NCI-H2227 treated with DMSO at 0.1 percent for 48 hours (cell line): ENCODE measurements at places on chromosomes 5 and 9.
A peak's percentile ranks its signal among the peaks of the same experiment; 100 is the strongest.

DNA sequence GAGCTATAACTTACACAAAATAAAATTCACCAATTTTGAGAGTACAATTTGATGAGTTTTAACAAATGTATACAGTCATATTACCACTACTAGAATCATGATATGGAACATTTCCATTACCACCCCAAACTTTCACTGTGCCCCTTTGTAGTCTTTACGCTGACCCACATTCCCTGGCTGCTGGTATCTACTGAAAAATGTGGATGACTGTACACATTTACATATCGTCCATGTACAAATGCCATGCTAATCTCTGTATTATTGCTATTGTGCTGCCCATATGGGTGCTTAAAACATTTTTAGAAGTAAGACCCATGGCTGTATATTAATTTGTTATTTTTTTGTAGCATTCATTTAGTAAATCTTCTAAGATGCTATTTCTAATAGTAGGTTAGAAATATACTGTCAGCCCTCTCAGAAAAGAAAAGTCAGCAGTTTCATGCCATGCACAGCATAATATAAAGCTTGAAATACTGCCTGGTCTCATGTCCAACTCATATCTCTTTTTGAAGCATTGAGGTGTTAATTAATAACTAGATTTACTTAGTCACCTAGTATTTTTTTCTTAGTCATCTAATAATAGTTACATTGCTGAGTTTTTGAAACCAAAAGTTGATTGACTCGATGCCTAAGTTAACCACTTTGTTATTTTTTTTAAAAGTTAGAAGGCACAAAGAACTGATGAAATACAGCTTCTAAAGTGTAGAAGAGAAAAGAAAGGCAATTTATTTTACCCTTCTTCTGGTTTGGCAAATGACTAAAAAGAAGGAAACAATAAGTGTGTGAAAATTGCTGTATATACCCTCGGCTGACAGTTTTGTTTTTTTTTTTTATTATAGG is 188.3 kb upstream of the MEF2C start:
- DNase-seq: no peak

DNA sequence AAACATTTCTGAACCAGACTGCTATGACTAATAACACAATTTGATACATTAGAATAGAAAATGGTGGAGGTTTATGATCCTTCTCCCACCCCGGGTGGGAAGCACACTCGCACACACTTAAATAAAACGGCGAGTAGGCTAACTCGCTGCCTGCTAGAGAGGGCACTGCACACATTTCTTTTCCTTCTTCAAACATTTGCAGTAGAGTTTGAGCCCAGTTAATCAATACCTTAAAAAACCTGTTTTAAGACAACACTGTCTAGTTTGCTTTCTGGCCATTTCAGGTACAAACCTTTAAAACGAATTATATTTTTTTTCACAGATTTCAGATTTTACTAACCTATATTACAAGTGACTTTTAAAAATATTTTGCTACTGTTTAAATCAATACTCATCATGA is 63.5 kb downstream of the EFNA5 start:
- DNase-seq: no peak

DNA sequence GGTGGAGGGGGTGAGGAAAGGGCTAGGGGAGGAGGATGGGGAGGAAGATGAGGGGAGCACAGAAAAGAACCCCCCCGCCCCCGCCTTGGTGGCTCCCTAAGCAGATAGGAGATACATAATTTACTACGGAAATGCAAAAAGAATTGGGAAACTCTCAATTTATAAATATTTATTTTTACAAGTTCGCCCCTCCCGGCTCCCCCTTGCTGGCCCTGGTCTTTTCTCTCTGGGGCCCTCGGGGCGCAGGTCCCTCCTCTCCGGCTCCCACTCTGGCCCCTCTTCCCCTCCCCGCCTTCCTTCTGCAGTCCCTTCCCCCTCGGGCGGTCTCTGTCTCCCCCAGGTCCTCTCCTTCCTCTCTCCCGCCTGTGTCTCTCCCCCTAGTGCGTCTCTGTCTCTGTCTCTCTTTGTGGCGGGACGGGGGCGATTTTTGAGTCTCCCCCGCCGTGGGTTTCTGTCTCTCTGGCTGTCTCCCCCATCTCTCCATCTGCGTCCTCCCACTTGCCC is 173.6 kb upstream of the IER5L start:
- peak; percentile 36 for DNase-seq

- peak; percentile 24 for DNase-seq
These were observed 220.0 kb downstream of the PDE4D start for GRCh38 chr5:59673438-59674058.

DNA sequence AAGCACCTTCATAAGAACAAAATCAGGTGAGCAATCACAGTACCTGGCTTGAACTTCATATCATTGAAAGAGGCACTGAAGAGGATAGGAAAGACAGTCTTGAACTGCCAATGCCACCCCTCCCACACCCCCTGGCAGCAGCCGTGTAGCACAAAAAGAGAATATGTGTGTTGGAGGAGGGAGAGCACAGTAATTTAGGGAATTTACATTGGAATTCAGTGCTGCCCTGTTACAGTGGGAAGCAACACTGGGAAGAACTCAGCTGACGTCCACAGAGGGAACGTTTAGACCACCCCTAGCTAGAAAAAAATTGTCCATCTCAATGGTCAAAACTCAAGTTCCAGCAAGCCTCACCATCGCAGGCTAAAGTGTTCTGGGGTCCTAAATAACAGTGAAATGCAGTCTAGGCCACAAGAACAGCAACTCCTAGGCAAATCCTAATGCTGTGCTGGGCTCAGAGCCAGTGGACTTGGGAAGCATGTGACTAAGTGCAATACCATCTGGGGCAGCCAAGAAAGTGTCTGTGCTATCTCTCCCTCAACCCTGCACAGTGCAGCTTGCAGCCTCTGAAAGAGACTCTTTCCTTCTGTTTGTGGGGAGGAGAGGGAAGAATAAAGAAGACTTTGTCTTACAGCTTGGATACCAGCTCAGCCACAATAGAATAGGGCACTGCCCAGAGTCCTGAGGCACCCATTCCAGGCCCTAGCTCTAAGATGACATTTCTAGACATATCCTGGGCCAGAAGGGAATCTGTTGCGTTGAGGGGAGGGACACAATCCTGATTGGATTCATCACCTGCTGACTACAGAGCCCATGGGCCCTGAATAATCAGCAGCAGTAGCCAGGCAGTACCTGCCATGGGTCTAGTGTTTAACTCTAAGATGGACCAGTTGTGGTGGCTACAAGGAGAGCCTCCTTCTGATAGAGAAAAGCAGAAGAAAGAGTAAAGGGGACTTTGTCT is 62.1 kb upstream of the VLDLR start:
- no peak for DNase-seq

GRCh38 chr9:20200991-20201431 is 412.2 kb upstream of the SLC24A2 start:
- DNase-seq: no peak

DNA sequence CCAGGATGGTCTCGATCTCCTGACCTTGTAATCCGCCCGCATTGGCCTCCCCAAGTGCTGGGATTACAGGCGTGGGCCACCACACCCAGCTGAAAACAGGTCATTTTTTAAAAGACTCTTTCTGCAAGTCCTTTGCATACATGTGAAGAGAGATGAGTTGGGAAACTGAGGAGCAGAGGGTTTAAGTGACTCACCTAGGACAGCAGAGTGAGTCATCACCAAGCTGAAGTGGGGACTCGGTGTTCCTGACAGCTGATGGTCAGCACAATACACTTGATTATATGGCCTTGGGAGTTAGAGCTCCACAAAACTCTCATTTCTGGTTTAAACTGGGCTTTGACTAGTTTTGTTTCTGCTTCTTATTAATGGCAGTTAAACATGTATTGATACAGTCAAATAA is 38.1 kb upstream of the SSBP2 start:
- DNase-seq: no peak

DNA sequence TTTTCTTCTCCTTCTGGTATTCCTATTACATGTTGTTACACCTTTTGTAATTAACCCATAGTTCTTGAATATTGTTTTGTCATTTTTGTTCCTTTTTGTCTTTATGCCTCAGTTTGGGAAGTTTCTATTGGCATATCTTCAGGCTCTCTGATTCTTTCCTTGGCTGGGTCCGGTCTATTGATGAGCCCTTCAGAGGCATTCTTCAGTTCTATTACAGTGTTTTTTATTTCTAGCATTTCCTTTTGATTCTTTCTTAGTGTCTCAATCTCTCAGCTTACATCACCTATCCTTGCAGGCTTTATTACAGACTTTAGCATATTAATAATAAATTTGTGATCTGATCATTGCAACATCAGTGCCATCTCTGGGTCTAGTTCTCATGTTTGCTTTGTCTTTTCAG is 33.8 kb downstream of the PHF2 start:
- DNase-seq: no peak

- DNase-seq: no peak
These were observed 47.1 kb downstream of the ANKH start for GRCh38 chr5:14824499-14824898.

GRCh38 chr9:133369933-133370332 is 5.9 kb downstream of the SURF4 start:
- DNase-seq: no peak

GRCh38 chr5:172667786-172668593 is 26.9 kb downstream of the NEURL1B start:
- DNase-seq: no peak

DNA sequence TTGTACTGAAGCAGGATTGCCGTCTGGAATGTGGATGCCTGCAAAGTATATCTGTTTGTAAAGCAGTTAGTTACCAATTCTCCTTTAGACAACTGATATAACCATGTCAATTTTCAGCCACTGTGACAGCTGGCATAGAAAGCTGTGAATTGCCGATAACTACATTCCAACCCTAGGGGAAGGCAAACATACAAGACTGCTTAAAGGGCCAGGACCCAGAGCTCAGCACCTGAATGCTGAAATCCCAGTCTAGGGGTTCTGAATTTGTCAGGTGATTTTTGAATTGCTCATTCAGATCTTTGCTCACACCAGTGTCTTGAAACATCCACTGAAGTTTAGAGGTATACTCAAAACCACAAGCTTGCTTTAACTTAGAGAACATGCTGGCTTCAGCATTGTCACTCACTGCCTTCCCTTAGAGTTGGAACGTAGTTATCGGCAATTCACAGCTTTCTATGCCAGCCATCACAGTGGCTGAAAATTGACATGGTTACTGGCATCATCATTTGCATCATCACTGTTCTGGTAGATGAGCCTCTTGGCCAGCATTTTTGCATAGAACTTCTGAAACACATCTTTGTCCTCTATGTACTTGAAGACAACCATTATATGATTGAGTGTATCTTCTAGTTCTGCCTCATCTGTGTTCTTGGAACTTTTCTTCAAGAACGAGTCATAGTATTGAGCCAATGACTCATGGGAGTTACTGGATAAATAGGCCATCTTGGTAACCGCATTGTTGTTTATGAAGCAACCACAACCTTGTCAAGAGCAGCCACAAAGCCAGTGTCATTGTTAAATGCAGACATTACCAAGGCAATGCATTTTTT is 82.1 kb downstream of the CCDC192 start:
- no peak for DNase-seq

DNA sequence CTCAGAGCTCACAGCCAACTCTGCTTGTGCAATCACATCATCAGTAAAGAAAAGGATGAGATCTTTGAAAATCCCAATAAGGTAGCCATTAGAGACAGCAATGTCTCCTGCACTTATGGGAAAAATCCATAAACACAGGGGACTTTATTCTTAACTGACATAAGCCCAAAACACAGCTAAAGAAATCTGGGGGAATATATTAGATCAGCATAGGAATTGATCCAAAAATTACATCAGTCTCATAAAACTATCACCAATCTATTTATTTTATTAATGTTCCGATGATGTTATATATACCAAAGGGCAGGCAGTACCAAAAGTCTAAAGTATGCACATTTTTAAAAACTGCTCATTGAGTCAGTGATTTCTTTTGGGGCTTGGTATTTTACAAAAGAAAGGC is 6.9 kb downstream of the MRPS27 start:
- no peak for DNase-seq

DNA sequence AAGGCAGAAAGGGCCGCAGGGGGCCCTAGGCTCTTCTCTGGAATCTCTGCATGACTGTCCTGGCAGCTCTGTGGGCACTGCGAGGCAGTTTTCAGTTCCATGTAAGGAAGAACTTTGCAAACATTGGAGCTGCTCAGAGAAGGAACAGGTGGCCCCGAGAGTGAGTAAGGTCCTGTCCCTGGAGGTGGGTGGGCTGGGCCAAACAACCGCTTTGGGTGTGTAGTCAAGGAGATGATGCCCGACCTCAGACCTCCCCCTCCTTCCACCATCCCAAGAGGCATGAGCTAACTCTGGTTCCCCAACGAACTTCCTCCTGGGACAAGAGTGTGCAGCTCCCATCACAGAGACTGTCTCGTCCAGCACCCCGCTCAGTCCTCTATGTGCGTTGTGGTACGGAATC is 20.5 kb downstream of the CSF1R start:
- DNase-seq: no peak

GRCh38 chr9:4815381-4815956 is 22.7 kb downstream of the RCL1 start:
- no peak for DNase-seq

DNA sequence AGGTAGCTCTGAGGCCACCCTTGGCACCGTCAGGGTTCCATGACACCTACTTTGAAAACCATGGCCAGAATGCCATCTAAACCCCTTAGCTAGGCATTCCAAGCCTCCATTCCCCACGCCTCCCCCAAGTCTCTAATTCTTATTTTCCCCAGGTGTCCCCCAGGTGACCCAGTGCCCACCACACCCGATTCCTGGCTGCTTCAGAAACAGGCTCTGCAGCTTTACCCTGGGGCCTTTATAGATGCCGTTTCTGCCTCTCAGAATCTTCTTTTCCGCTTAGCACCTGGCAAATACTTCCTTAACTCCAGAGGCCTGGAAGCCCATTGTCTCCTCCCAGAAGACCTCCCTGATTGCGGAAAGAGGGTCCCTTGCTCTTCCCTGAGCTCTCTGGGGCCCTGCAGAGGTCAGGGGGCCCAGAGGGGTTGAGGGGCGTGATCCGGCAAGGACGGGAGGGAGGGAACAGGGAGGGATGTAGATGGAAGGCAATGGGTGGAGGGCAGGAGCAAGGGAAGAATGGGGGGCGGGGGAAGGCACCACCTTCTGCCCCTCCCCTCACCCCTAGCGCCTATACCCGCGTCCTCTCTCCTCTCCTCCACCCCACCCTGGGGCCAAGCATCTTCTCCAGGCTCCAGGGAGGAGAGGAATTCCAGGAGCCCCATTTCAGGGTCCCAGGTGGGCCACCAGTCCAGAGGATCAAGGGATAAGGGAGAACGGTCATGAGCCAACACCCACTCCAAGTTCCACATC is 12.0 kb upstream of the WDR38 start:
- no peak for DNase-seq

- DNase-seq: peak; percentile 56
These were observed 65.9 kb downstream of the DAP start for GRCh38 chr5:10695055-10695649.

DNA sequence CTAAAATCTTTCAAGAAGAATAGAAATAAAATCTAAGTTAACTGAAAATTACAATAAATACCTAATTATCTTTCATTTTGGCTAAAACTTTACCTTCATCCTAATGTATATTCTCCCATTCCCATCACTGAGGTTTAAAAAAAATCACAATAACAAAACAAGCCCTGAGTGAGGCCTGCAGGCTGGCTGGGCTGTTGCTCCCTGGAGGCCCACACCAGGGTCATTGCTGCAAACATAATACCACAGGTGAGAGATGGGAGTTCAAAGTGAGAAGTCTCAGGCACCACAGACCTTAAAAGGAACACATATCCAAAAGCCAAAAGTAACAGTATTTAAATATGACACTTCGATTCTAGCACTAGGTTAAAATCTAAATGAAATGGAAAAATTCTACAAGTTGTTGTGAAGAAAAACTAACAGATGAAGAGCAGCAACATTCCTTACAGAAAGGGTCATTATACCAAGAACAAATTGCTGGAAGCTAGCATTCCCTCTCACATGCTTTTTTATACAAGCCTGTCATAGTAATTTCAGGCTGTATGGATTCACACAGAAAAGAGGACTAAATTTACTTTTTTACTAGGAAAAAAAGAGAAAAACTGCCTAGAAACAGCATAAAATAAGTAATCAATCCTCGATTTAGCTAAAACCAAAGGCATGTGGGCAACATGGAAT is 57.8 kb downstream of the AUH start:
- no peak for DNase-seq
